ENCODE measurements at places on chromosomes 1 and 21. TPM values are rescaled to one million over a fixed set of nuclear protein-coding genes. Genes with fewer than 3 reads are reported as not detected.

PTPRC gene
- total RNA-seq: not detected

INAVA gene
- not detected for total RNA-seq

TMEM39B gene
- total RNA-seq: 9.1 TPM

NIBAN1 gene
- 1.1 TPM for total RNA-seq

CD34 gene
- total RNA-seq: 6.4 TPM

AKNAD1 gene
- total RNA-seq: 0.11 TPM

RHD gene
- total RNA-seq: 0.33 TPM

FAM72B gene
- total RNA-seq: 2.1 TPM

C1orf141 gene
- not detected for total RNA-seq

LPAR3 gene
- total RNA-seq: 0.11 TPM

LAMB3 gene
- total RNA-seq: 0.33 TPM

TTLL10 gene
- not detected for total RNA-seq

SELL gene
- total RNA-seq: 0.60 TPM

TLR5 gene
- 0.43 TPM for total RNA-seq

REN gene
- 0.11 TPM for total RNA-seq

BROX gene
- total RNA-seq: 41.1 TPM

SPRR1A gene
- total RNA-seq: not detected

TRIM67 gene
- not detected for total RNA-seq

GPR61 gene
- 0.17 TPM for total RNA-seq

MFAP2 gene
- total RNA-seq: 20.9 TPM

RIMKLA gene
- under 0.01 TPM for total RNA-seq

TMEM240 gene
- 1.2 TPM for total RNA-seq

SLC9C2 gene
- not detected for total RNA-seq

LCE6A gene
- total RNA-seq: not detected

RBP7 gene
- total RNA-seq: 1.6 TPM

FAM89A gene
- 28.9 TPM for total RNA-seq

MSH4 gene
- 0.17 TPM for total RNA-seq
